ENCODE measurements at places on chromosomes 6 and 20.

DNA sequence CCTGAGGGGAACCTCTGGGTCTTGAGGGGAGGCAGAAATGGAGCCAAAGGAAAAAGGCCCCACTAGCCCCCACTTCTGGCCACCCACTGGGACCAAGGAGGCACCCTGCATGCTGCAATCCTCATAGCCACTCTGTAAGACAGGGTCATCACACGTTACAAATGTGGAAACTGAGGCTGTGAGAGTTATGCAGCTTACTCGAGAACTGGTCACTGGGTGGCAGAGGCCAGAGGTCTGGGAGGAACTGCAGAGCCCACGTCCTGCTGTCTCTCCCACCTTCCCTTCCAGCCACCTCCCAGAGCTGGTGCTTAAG is 18.1 kb downstream of the LEMD2 start:
- no peak for DNase-seq
- H3K4me1 ChIP-seq, result peaks cover 21% of the 10 kb centered on the region
- H3K27ac ChIP-seq, result peak overlapping the region; percentile 7
- H3K4me3 ChIP-seq, result no peak overlapping the region
- H3K36me3 ChIP-seq, result peaks cover 35% of the 10 kb centered on the region

GRCh38 chr6:20364327-20364726 is 37.4 kb upstream of the E2F3 start:
- H3K27ac ChIP-seq, result peak overlapping the region; percentile 88
- H3K36me3 ChIP-seq, result no peaks in the 10 kb centered on the region
- H3K4me1 ChIP-seq, result peaks cover 30% of the 10 kb centered on the region
- DNase-seq, result no peak
- H3K4me3 ChIP-seq, result no peak overlapping the region

DNA sequence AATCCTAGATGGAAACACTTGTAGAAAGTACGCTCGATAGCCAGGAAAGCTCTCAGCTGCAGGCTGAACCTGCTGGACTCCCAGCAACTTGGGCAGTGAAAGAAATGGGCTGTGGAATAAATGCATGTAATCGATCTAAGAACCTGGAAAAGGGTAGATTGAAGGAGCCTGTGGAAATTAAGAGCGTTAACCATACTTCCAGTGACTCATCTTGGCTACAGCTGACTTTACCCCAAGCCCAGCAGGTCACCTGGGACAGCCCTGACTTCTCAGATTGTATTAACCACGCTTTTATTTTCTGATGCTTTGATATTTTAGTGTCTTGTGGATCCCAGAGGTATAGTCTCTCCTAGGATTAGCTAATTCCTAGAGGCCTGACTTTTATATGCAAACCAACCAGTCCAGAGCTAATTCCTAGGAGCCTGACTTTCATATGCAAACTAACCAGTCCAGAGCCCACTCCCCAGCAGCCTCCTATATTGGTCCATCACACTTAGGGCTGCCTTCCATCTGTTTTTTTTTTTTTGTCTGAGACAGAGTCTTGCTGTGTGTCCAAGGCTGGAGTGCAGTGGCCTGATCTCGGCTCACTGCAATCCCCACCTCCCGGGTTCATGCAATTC is 86.3 kb downstream of the GMPR start:
- H3K36me3 ChIP-seq, result peaks cover 34% of the 10 kb centered on the region
- H3K27ac ChIP-seq, result no peak overlapping the region
- no peak for DNase-seq
- H3K4me3 ChIP-seq, result no peak overlapping the region

DNA sequence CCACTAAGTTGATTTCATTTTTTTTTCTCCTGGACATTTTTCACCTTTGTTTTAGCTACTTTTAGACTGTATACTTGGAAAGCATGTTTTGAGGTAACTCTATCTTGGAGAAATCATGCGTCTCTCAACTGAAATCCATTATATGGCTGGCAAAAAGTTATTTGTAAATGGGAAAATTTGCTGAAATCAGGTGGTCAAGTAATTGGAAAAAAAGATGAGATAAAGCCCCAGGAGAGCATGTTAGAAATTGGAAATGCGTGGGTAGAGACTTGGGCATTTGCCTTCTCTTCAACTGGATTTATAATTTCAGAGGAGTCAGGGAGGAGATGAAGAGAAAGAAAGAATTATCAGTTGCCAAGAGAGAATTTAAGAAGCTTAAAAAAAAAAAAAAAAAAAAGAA is 217.1 kb upstream of the MAP3K7 start:
- no peaks in the 10 kb centered on the region for H3K27me3 ChIP-seq
- H3K4me1 ChIP-seq, result no peaks in the 10 kb centered on the region
- no peak overlapping the region for H3K4me3 ChIP-seq

GRCh38 chr6:53961679-53962370 is 149.4 kb upstream of the MLIP start:
- no peak overlapping the region for H3K27ac ChIP-seq
- H3K36me3 ChIP-seq, result no peaks in the 10 kb centered on the region
- H3K4me3 ChIP-seq, result no peak overlapping the region
- no peak for DNase-seq
- H3K4me1 ChIP-seq, result no peaks in the 10 kb centered on the region

DNA sequence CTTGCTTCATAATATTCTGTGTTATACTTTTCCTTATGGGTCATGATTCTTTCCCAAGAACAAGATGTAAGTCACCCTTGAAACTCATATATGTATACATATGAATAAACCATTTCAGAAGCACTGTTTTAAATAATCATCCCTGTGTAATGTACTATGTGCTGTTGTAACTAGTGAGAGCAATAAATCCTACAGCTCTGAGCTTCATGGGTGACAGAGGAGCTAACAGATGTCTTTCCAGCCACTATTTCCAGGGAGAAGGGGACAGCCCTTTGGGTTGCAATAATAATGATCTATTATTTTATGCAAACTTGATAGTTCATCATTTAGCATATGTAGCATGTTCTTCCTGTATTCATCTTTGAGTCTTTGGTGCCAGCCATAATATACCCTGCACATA is 342.8 kb downstream of the KIF16B start:
- no peaks in the 10 kb centered on the region for H3K27me3 ChIP-seq
- no peak for DNase-seq
- H3K4me3 ChIP-seq, result no peak overlapping the region
- H3K4me1 ChIP-seq, result no peaks in the 10 kb centered on the region

GRCh38 chr6:39076623-39077535 is 28.3 kb downstream of the GLP1R start:
- H3K27me3 ChIP-seq, result no peaks in the 10 kb centered on the region
- H3K27ac ChIP-seq, result no peak overlapping the region
- no peak for DNase-seq
- no peaks in the 10 kb centered on the region for H3K4me1 ChIP-seq
- H3K36me3 ChIP-seq, result no peaks in the 10 kb centered on the region

GRCh38 chr6:41901882-41902519 is 6.8 kb upstream of the USP49 start:
- H3K4me1 ChIP-seq, result no peaks in the 10 kb centered on the region
- H3K4me3 ChIP-seq, result no peak overlapping the region
- H3K36me3 ChIP-seq, result peaks cover 28% of the 10 kb centered on the region
- no peak overlapping the region for H3K27ac ChIP-seq
- DNase-seq, result peak; percentile 19
- H3K27me3 ChIP-seq, result no peaks in the 10 kb centered on the region

DNA sequence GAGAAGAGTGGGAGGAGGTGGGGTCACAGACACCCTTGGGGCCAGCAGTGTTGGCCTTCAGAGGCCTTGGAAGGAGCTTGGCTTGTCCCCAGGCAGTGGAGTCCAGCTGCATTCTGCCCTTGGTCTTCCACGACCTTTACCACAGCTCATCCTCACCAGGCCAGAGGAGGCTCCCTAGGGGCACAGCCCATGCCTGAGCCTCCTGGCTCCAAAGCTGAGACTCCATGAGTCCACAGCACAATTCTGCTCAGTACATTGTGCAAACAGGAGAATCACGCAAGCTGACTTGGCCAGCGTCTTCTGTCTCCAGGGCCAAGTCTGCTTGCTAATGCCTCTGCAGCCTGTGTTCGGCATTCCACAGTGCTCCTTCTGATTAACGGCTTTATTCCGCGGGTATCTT is 337.2 kb downstream of the SMOC2 start:
- no peak for DNase-seq
- no peaks in the 10 kb centered on the region for H3K36me3 ChIP-seq
- H3K27me3 ChIP-seq, result peaks cover 2% of the 10 kb centered on the region
- no peak overlapping the region for H3K27ac ChIP-seq
- no peak overlapping the region for H3K4me3 ChIP-seq

DNA sequence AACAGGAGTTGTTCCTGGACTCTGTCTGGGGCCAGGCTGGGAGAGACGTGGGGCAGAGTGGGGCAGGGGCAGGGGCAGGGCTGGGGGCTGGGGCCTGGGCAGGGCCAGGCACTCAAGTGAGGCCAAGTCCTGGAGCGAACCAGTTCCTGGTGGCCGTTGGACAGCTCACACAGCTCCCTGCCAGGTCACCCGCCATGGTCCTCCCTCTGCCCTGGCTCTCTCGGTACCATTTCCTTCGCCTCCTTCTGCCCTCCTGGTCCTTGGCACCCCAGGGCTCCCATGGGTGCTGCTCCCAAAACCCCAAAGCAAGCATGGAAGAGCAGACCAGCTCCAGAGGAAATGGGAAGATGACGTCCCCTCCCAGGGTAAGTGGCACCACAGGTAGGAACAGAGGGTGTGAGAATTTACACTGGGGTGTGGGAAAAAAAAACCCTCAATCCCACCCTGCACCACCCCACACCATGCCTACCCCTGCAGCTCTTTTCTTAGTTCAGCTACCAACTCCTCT is at the start of gene MCCD1:
Gene MCCD1 (plus strand): TSS at position 142 of the 508 bp plus-strand sequence. CDS start 53 bp downstream, at position 195.
- no peak within 1 kb of the TSS for H3K4me3 ChIP-seq
- peaks cover 45% of the 10 kb centered on the region for H3K36me3 ChIP-seq
- no peak for DNase-seq
- H3K4me1 ChIP-seq, result peaks cover 7% of the 10 kb centered on the region
- H3K27ac ChIP-seq, result no peak within 1 kb of the TSS

- DNase-seq, result no peak
- no peak overlapping the region for H3K27ac ChIP-seq
- no peak overlapping the region for H3K4me3 ChIP-seq
- no peaks in the 10 kb centered on the region for H3K27me3 ChIP-seq
- no peaks in the 10 kb centered on the region for H3K36me3 ChIP-seq
- no peaks in the 10 kb centered on the region for H3K4me1 ChIP-seq
These were observed 284.9 kb downstream of the PRKN start for GRCh38 chr6:162442687-162443086.

- DNase-seq, result no peak
- no peak overlapping the region for H3K27ac ChIP-seq
- no peaks in the 10 kb centered on the region for H3K27me3 ChIP-seq
- H3K4me1 ChIP-seq, result peaks cover 16% of the 10 kb centered on the region
- H3K36me3 ChIP-seq, result no peaks in the 10 kb centered on the region
These were observed 15.7 kb upstream of the AFDN start for GRCh38 chr6:167811040-167811439.

GRCh38 chr20:7137395-7138151 is 370.1 kb downstream of the BMP2 start:
- H3K4me3 ChIP-seq, result no peak overlapping the region
- no peaks in the 10 kb centered on the region for H3K4me1 ChIP-seq
- H3K27me3 ChIP-seq, result no peaks in the 10 kb centered on the region
- no peak overlapping the region for H3K27ac ChIP-seq
- DNase-seq, result no peak
- no peaks in the 10 kb centered on the region for H3K36me3 ChIP-seq

- H3K27ac ChIP-seq, result no peak overlapping the region
- no peak for DNase-seq
- no peaks in the 10 kb centered on the region for H3K4me1 ChIP-seq
These were observed 71.4 kb upstream of the CST7 start for GRCh38 chr20:24877652-24878051.

DNA sequence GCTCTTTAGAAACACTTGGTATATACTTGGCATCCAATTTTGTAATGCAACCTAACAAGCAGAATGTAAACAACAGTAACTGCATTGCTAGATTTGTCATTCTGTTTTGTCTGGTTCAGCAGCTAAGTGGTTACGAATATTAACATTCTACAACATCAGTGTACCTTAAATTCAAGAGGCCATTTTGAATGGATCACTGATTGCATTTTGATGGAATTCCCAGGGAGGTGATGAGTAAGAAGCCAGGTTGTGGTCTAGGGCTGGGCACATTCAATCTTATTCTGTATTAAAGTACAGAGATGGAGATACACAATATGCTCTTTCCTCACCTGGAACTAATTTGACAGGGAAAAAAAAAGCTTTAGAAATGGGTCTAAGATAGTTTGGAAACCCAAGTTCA is 483.5 kb downstream of the PRKN start:
- H3K4me1 ChIP-seq, result no peaks in the 10 kb centered on the region
- no peak overlapping the region for H3K27ac ChIP-seq
- DNase-seq, result no peak
- no peaks in the 10 kb centered on the region for H3K36me3 ChIP-seq
